Prostate gland (tissue), 2 donors: ENCODE measurements at places on chromosomes 12 and 14. TPM values are rescaled to one million over a fixed set of nuclear protein-coding genes. Genes with fewer than 3 reads are reported as not detected.

NEUROD4 gene
- total RNA-seq, result not detected

GRCh38 chr12:53712059-53712643, 15.1 kb downstream of the CALCOCO1 start:
- no peak for DNase-seq

DNA sequence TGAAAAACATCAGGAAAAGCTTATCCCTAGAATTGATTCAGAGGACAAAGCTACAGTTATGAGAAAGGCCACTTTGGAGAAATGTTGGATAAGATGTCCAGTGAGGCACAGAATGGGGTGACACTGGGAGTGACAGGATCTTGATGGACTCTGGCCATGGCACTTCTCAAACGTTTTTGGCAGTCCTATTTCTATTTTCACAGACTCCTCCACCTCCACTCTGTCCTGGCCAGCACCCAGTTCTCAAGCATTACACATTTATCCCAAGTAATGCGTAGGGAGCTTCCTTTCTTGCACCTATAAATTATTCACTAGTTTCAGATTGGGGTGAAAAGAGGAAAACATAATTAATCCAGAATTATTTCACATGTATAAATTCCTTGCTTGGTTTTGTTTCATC, 727.3 kb downstream of the NRXN3 start:
- DNase-seq, result no peak

- DNase-seq, result no peak
Measured at GRCh38 chr12:56336361-56337167, 2.1 kb upstream of the IL23A start.

SLC5A8 gene
- total RNA-seq, result 5.6 TPM

DNA sequence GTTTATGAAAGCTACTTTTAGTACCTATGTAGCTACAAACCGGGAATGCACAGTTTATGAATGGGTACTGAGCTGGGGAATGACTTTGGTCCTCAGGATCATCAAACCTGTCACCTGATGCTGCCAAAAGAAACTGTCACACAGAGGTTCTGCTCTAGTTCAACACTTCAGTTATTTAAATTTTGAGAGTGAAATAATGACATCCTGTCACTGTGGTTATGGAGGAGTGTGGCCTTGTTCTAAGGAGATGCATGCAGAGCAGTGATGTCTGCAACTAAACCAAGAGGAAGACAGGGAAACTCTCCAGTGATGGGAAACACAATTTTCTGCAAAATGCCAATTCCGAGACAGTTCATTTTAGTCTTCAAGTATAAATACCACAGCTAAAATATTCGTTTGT, 4.8 kb upstream of the AEBP2 start:
- DNase-seq, result no peak

DNA sequence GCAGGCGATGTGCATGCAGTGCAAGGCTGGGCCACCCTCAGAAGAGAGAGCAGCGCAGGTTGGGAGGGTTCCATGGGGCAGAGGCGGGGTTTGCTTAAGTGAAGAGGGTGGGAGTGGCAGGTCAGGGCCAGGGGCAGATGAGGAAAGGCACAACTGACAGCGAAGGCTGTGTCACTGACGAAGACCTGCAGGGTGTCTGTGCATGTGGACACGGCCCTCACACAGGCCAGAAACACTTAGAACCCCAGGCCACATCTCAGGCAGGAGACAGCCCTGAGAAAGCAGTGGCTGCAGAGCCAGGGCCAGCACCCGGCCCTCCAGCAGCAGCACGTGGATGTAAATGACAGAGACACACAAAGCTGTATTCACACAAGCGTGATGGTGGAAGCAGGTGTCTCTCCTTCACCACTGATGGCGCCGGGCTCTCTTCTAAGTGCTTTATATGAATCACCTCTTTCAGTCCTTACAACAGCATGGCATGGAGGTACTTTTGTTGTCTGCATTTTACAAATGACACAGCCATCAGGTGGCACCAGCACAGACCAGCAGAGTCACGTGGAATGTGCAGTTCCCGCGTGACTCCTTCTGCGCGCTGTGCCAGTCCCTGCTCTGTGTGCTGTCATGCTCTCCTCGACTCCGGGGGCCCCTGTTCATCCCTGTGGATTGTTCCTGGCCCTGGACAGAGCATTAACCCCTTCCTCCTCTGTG, 54.6 kb downstream of the TSPAN11 start:
- no peak for DNase-seq

- DNase-seq, result no peak
Measured at GRCh38 chr12:21763531-21763930, 11.0 kb downstream of the KCNJ8 start.

GRCh38 chr12:42278128-42278510, 40.1 kb upstream of the YAF2 start:
- DNase-seq, result no peak

DNA sequence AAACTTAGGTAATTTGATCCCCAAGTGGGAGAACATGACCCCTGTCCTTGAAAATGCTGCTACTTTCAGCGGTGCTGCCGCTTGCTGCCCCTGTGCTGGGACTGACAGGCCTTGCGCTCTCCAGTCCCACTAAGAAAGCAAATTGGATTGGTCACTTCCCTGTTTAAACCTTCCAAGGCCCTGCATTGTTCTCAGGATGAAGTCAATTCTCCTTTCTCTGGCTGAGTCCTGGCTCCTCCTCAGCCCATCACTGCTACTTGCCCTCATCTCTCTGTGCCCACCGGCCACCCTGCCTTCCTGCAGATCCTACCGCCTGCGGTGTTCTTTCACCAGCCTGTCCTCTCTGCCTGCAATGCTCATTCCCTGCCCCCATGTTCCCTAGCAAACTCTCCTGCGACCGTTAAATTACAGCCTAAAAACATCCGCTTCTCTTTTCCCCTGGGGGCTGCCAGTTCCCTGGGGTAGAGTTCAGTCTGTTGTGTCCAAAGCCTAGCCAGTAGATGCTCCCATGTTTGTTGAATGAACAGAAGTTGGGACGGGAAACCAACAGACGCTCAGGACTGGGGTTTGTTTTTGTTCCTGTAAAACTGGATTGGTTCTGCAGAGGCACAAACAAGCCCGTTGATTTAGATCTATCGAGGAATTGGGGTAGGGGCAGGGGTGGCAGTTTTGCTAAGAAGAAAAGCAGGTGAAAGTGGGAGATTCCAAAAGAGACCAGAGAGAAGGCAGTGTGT, 127.3 kb upstream of the HIF1A start:
- no peak for DNase-seq

- no peak for DNase-seq
Measured at GRCh38 chr12:57040211-57040610, 9.7 kb downstream of the MYO1A start.

DNA sequence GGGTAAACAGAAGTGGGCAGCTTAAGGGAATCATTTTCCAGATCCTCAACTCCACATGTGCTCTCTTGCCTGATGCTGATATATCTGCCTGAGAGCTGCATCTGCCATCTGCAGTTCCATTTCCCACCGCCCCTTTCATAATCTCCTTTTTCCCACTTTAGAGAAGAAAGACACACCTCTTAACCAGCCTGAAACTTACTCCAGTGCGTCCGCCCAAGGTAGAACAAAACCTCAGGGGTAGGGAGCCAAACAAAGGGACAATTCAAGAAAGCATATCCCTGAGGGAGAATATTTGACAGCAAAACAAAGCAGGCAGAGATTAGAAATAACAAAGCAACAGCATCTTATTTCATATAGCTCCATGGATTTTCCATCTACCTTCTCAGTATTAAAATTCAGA, 4.3 kb downstream of the MDM1 start:
- DNase-seq, result no peak
